ENCODE measurements at places on chromosomes 1 and 21.

GRCh38 chr1:209642816-209643215, 9.4 kb downstream of the LAMB3 start:
- no peak for DNase-seq

DNA sequence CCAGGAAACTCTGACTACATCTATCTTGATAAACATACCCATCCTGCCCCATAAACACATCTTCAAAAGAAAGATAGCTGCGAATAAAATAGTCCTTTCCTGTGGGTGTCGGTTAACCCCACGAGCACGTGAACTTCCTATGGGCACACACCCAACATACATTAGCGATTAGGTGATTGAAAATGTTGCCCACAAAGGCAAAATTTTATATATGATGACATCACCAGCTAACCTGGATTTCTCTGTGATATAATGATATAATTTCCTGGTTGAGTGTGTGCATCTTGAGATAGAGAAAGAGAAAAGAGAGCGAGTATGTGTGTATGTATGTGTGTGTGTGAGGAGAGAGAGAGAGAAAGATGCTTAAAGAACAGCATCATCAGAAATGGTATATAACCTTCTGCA, 296.1 kb downstream of the PTPRC start:
- DNase-seq, result peak; percentile 85

- DNase-seq, result no peak
Measured at GRCh38 chr1:6911974-6912373, 126.7 kb downstream of the CAMTA1 start.

DNA sequence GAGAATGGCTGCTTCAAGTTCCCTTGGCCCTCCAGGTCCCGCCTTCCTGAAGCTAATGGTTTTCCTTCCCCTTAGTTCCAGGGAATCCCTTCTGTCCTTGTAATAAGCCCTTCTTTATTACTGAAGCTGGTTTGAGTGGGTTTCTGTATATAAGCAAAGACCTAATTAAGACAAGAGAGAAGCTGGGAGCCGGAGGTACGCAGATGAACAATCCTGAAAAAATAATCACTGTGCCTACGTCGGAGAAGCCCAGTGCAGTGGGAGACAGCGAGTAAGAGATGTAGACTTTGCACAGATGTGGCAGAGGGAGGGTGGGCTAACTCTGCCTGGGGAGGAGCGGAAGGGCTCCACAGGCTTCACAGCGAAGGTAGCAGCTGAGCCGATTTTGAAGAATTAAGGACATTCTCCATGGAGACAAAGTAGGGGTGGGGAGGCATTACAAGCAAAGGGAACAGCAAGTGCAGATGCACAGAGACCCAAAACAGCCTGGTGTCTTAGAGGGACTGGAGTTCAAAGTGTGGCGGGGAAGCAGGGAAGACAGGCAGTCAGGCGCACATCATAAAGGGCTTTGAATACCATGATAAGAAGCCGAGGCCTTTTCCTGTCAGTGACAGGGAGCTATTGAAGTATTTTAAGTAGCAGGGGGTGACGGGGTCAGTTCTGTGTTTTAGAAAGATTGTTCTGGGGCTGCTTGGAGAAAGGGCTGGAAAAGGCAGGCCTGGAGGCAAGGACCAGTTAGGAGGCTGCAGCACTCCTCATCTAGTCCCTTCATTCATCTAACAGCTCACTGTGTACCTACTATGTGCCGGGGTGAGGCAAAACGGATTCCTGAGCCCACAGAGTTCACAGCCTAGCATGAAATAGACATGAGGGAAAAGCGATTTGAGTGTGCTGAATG, 6.5 kb downstream of the RIMS3 start:
- no peak for DNase-seq
